ENCODE measurements at places on chromosomes 4 and X.

DNA sequence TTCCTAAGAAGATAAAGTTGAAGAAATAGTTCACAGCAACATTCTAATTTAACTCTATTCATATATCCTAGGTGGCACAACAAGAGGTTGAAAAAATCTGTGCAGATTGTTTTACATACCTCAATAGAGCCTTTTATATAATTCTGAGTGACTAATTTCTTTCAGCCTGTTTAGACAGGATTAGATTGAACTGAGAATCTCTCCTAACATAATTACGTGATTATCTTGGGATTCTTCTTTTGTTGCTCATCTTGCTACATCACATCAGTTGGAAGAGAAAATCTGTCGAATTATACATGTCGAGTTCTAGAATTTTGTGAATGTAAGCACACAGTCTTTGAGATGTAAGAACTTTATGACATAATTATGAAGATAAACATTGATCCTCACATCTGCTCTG, 1873.7 kb upstream of the IGFBP7 start:
- DNase-seq, result no peak

DNA sequence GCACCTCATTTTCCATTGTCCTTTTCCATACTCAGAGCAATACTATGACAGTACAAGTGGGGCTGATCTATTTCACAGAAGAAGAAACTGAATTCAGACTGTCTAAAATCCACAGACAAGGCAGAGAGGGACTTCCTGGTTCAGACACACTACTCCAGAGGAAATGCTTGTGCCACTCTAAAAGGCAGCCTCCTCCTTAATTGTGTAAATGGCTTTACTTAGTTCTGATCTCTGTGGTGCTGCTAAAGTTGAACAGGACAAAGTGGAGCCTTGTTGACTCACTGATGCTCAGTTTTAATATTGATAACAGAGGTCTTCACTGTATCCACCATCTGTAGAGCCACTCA, 122.4 kb downstream of the KIT start:
- no peak for DNase-seq

DNA sequence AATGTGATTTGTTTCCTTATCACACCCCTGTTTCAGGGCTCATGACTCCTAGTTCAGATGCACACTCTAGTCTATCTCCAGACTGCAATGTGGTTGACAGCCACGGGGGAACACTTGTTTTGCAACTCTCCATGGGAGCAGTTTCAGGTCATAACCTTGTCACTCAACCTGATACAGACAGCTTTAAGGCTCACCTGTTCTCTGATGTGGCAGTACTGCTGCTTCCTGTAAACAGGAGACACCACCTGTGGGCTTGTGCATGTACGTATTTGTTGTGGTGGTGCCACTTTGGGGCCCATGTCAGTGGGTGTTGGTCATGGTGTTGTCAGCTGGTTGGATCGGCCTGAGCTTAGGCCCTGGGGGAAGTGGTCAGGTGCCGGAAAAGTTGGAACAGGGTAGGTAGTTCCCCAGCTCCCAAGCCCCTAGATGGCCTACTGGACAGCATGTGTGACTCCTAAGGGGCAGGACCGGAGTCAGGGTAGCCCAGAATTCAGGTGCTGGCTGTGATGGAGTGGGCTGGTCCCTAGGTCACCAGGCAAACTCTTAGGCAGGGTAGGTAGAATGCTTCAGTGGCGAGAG, 46.2 kb downstream of the FAM9B start:
- no peak for DNase-seq

DNA sequence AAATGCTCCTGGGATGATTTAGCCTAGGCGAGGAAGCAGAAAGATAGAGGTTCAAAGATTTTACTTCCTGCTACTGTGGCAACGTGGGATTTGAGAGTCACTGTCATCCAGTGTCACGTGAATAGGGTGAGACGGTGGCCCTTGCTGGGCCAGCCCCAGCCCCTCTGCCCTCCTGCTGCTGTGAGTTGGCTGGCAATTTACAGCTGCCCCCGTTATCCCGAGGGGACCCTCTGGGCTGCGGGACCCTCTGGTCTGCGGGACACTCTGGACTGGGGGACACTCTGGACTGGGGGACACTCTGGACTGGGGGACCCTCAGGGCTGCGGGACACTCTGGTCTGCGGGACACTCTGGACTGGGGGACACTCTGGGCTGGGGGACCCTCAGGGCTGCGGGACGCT, 765.4 kb downstream of the TRIML1 start:
- no peak for DNase-seq

DNA sequence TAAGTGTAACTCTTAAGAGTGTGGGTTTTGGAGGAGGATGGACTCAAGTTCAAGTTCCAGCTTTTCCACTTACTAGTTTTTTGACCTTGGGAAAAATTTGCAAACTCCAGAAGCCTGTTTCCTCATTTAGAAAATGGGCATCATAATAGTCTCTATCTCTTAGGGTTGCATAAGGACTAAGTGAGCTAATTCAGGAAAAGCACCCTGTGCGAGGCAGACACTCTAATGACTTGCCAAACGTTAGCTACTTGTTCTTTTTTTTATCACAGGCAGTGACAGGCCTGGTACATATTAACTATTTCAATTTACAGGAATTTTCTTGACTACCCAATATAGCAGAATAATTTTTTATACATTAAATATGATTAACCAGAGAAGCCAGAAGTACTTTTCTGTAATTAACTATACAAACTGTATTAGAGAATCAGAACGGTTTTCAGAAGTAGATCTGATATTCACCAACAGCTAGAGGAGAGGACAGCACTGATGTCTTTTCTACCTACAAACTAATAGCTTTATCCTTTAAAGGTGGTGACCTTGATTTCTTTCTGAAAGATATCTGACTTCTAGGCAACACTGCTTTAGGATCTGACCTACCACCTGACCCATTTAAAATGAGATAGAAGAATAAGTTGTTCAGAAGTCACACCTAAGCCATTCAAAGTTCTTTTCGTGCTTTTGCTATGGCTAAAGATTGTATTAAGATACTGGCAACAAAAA, 139.6 kb upstream of the HAND2 start:
- DNase-seq, result no peak
